Activated naive CD8-positive, alpha-beta T cell treated with anti-CD3 and anti-CD28 coated beads, Interleukin-2, amount 10 ng/mL, durations not matched to agents 7 days and 5 days (primary cell): ENCODE measurements at places on chromosomes 16 and 17. TPM values are rescaled to one million over a fixed set of nuclear protein-coding genes. Genes with fewer than 3 reads are reported as not detected.

DNA sequence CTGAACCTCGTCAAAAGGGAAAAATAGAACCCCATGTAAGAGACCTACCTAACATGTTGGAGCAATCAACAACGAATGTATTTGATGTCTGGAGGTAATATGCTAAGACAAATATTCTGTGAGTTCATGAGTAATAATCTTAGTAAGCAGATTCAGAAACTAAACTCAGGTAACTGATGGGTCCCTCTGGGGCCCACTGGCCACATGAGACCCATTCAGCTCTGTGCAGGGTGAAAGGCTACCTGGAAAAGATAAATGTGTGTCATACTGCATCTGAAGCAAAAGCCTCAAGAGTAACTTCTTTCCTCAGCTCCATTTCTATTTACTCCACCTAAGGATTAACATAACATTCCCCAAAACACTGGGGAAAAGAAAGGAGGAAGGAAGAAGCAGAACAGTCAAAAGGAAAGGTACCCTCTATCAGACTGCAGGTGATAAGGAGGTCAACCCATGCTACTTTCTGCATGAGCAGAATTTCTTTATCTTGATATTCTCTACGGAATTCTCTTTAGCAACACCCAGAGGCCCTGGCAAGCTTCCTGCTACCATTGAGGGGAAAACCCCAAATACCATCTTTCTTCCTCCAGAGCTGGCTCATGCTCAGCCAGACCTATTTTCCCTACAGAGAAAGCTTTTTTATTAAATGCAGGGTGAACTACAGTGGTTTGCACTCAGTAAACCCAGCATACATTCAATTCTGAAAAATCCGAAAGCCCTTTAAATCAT is 37.7 kb upstream of the ABCA6 start:
- no peak overlapping the region for H3K4me3 ChIP-seq
- H3K27me3 ChIP-seq = no peaks in the 10 kb centered on the region
- DNase-seq = no peak
- H3K36me3 ChIP-seq = no peaks in the 10 kb centered on the region
- no peak overlapping the region for H3K27ac ChIP-seq

The FOXO3B gene
- total RNA-seq = 4.2 TPM

DNA sequence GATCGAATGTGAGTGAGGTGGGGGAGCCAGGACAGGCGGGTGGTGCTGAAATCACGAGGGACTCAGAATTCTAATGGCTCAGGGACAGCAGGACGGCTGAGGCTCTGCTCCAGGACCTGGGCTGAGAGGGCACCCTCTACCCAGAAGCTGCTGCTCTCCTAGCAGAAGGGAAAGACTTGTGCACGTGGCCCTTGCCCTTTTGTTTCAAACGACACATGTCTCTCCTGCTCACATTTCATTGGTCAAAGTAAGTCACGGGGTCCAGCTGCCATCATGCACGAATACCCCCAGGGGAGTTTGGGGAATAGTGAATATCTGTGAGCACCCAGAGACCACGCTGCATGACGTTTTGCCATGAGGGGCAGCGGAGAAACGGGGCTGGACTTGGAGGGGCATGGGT is 73.2 kb downstream of the RTN4RL1 start:
- no peaks in the 10 kb centered on the region for H3K4me1 ChIP-seq
- DNase-seq = no peak
- peaks cover 7% of the 10 kb centered on the region for H3K27me3 ChIP-seq
- no peak overlapping the region for H3K4me3 ChIP-seq

DNA sequence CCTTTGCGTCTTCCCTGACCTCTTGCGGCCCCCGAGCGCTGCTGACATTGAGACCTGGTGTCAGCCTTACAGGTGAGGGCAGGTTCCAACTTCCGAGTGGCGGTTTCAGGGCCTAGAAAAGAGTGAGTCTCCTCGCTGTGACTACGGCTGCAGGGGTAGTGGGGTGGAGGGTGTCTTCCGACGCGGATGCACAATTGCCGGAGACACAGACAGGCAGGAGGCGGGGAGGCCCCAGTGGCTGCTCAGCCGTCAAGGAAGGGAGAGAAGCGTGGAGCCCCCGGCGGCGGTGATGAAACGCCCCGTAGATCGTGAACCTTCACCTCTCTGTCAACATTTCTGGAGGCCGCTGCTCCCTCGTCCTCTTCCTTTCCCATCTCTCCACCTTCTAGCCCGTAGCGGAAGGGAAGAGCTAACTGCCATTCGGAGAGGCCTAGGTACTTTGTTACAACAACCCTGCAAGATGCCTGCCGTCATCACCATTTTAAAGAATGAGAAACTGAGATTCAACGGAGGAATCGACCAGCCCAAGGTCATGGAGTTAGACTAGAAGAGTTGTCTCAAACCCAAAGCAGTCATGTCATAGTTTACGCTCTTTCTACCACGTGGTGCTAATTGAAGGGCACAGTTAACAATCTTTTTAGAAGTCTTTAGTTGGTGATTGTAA is 485 bp downstream of the DNAJA3 start:
- peaks cover 9% of the 10 kb centered on the region for H3K36me3 ChIP-seq
- H3K27me3 ChIP-seq = no peaks in the 10 kb centered on the region
- H3K4me1 ChIP-seq = peaks cover 25% of the 10 kb centered on the region
- peak overlapping the region; percentile 94 for H3K4me3 ChIP-seq
- H3K27ac ChIP-seq = peak overlapping the region; percentile 99

The KRT40 gene
- not detected for total RNA-seq

GRCh38 chr16:87375426-87376135 is 8.0 kb downstream of the FBXO31 start:
- no peak for DNase-seq
- peaks cover 11% of the 10 kb centered on the region for H3K36me3 ChIP-seq
- peaks cover 21% of the 10 kb centered on the region for H3K4me1 ChIP-seq
- H3K27ac ChIP-seq = no peak overlapping the region
- H3K4me3 ChIP-seq = no peak overlapping the region

The IL34 gene
- total RNA-seq = 0.42 TPM

The SEC14L5 gene
- not detected for total RNA-seq

GRCh38 chr16:66983033-66983432 is 5.4 kb upstream of the CES4A start:
- peaks cover 64% of the 10 kb centered on the region for H3K4me1 ChIP-seq
- no peak overlapping the region for H3K4me3 ChIP-seq
- no peak for DNase-seq
- H3K36me3 ChIP-seq = peaks cover 9% of the 10 kb centered on the region
- H3K27me3 ChIP-seq = no peaks in the 10 kb centered on the region

The KRTAP2-1 gene
- total RNA-seq = not detected

GRCh38 chr17:74457146-74457819 is 9.2 kb upstream of the CD300A start:
- H3K27me3 ChIP-seq = peaks cover 30% of the 10 kb centered on the region
- H3K4me3 ChIP-seq = no peak overlapping the region
- H3K36me3 ChIP-seq = no peaks in the 10 kb centered on the region
- H3K27ac ChIP-seq = no peak overlapping the region

The CCDC200 gene
- not detected for total RNA-seq

GRCh38 chr17:27236717-27237315 is 57.1 kb upstream of the WSB1 start:
- no peak overlapping the region for H3K4me3 ChIP-seq
- peak; percentile 57 for DNase-seq
- H3K4me1 ChIP-seq = peaks cover 8% of the 10 kb centered on the region
- H3K36me3 ChIP-seq = no peaks in the 10 kb centered on the region
- H3K27ac ChIP-seq = no peak overlapping the region
- H3K27me3 ChIP-seq = peaks cover 3% of the 10 kb centered on the region

- H3K27me3 ChIP-seq = no peaks in the 10 kb centered on the region
- peaks cover 4% of the 10 kb centered on the region for H3K36me3 ChIP-seq
- H3K27ac ChIP-seq = no peak overlapping the region
- H3K4me1 ChIP-seq = peaks cover 3% of the 10 kb centered on the region
- no peak for DNase-seq
- H3K4me3 ChIP-seq = no peak overlapping the region
Observed at GRCh38 chr17:57125866-57126265, 40.8 kb downstream of the AKAP1 start.

- no peak for DNase-seq
- H3K4me3 ChIP-seq = no peak overlapping the region
- no peaks in the 10 kb centered on the region for H3K27me3 ChIP-seq
- no peaks in the 10 kb centered on the region for H3K4me1 ChIP-seq
- H3K27ac ChIP-seq = no peak overlapping the region
Observed at GRCh38 chr17:3502466-3502865, 26.7 kb downstream of the ASPA start.

The CHD9 gene
- total RNA-seq = 30.2 TPM

The SLFN12L gene
- 133 TPM for total RNA-seq

- no peak overlapping the region for H3K27ac ChIP-seq
- no peaks in the 10 kb centered on the region for H3K27me3 ChIP-seq
- peaks cover 10% of the 10 kb centered on the region for H3K4me1 ChIP-seq
- no peak for DNase-seq
Observed at GRCh38 chr17:49634485-49634860, 43.4 kb downstream of the SPOP start.

DNA sequence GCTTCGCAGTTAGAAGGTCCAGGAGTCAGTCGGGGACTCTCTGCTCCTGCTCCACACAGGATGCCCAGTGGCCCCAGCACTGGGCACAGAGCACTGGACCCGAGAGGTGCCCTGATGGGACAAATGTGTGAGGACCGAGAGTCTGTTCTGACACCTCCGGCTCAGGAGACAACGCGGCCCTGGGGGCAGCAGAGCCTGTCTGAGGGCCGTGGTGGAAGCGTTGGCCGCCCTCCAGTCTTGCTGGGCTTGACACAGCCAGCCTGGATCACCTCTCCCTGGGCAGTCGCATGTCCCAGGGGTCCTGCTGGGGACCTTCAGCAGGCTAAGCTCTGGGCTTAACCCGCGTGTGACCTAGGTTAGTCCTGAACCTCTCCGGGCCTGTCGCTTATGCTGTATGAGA is 23.1 kb downstream of the LGALS9 start:
- no peaks in the 10 kb centered on the region for H3K27me3 ChIP-seq
- H3K4me1 ChIP-seq = peaks cover 10% of the 10 kb centered on the region
- no peak for DNase-seq
- H3K36me3 ChIP-seq = no peaks in the 10 kb centered on the region
- H3K4me3 ChIP-seq = no peak overlapping the region

DNA sequence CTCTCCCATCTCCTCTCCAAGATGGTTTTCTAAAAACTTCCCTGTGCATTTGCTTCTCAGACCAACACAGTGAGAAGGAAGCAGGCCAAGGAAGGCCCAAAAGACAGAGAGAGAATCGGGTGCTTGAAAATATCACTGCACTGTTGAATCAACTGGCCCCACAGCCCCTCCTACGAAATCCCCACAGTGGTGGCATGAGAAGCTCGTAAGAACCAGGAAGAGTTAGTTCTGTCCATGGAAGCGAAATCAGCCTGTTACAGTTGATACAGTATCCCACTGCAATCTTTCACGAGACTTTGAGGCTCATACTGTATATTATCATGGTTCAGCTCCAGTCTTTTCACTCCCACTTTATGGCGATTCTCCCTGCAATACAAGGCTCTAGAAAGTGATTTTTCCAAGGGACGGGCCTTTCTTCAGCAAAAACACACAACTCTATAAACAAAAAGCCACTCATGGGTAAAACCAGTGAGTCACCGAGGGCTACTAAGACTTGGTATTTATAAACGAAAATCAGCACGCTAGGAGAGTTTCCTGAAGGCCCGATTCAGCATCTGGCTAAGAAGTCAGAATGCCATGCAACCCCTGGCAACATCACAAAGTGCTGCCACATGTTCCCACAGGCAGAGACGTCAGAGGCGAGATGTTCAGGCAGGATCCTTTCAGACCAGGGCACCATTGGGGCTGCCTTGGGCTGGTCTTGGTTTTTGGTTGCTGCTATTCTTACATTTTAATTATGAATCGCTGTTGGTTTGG is 185.7 kb downstream of the IRX5 start:
- no peak overlapping the region for H3K27ac ChIP-seq
- no peak for DNase-seq
- H3K36me3 ChIP-seq = no peaks in the 10 kb centered on the region
- no peak overlapping the region for H3K4me3 ChIP-seq

GRCh38 chr17:249236-249993 is 68.0 kb upstream of the DOC2B start:
- H3K4me1 ChIP-seq = no peaks in the 10 kb centered on the region
- DNase-seq = peak; percentile 12
- H3K36me3 ChIP-seq = no peaks in the 10 kb centered on the region
- no peak overlapping the region for H3K4me3 ChIP-seq
- no peaks in the 10 kb centered on the region for H3K27me3 ChIP-seq
- no peak overlapping the region for H3K27ac ChIP-seq

The BAIAP3 gene
- 27.4 TPM for total RNA-seq

- H3K27ac ChIP-seq = no peak overlapping the region
- no peaks in the 10 kb centered on the region for H3K4me1 ChIP-seq
- H3K36me3 ChIP-seq = no peaks in the 10 kb centered on the region
- DNase-seq = no peak
- peaks cover 2% of the 10 kb centered on the region for H3K27me3 ChIP-seq
- no peak overlapping the region for H3K4me3 ChIP-seq
Observed at GRCh38 chr17:5260542-5260941, 21.5 kb upstream of the RABEP1 start.
